Stimulated activated CD8-positive, alpha-beta memory T cell treated with anti-CD3 and anti-CD28 coated beads, Interleukin-2, amount 100 ng/mL, for 1 hour (primary cell): ENCODE measurements at places on chromosomes 12 and 14.

GRCh38 chr14:71776471-71777360 lies 155.5 kb upstream of the RGS6 start:
- no peak for DNase-seq

DNA sequence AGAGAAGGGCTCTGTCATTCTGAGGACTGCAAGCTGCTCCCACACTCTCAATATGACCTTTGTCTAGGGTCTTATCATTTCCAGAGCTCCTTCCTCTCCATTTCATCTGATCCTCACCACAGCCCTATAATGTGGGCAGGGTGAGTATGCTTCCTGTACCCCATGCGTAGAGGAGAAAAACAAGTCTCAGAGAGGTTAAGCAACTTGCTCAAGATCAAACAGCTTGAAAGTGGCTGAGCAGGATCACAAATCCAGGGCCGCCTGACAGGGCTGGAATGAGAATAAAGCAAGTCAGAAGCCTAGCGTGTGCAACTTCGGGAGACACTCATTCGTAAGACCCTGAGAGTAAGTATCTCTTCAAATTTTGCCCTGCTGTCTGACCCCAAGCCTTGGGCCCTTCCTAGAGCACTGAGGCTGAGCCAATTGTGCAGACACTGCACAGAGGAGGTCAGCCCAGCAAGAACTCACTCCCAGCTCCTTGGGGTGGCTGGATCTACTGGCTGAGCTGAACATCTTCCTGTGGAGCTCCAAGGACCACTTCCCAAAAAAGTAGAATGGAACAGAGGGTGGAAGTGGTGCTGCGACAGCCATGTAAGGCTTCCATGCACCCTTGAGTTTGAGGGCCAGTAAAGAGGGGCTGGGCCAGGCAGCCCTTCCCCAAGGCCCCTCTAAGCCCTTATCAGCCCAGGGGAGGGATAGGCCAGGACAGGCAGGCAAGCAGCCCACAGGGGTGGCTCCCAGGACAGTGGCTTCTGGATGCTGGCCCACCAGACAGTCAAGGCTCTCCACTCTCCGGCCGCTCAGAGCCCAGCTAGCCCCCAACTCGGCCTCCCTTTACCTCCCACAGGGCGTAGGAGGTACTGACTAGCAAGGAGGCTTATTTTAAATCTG lies 10.5 kb downstream of the ZFP36L1 start:
- no peak for DNase-seq

- DNase-seq = no peak
Observed at GRCh38 chr12:89103831-89104230, 248.5 kb downstream of the DUSP6 start.

- no peak for DNase-seq
Observed at GRCh38 chr14:54920052-54920451, 17.4 kb upstream of the GCH1 start.

DNA sequence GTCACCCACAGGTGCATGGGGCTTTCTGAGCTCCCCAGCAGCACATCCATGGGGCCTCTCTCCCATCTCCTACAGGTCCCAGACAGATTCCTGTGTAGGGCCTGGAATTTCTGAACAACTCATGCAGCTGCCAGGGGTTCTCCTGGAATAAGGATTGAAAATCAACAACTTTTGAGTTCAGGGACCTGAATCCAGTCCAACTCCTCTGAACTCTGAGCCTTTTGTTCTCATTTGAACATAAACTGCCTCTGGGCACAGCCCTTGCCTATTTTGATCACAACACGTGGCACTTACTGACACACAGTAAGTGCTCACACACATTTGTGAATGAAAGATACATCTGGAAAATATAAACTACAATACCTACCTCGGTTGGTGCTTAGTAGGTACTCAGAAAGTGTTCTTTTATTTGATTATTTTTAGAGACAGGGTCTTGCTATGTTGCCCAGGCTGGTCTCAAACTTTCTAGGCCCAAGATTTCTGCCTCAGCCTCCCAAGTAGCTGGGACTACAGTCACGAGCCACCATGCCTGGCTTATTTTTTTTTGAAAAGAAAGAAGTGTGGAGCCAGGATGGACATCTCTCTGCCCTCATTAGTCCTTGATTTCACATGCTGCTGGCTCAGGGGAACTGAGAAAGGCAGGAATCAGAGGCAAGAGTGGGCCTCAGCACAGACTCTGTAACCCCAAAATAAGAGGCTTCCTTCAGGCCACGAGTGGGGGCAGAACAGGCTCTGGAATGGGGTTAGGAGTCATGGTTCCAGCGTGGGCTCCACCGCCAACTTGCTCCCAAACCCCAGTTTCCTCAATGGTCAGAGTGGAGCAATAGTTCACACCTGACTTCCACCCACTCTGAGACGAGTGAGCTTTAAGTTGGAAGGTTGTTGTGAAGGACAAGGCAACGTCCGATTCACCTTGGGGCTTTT lies 27.0 kb downstream of the SYNE3 start:
- no peak for DNase-seq

DNA sequence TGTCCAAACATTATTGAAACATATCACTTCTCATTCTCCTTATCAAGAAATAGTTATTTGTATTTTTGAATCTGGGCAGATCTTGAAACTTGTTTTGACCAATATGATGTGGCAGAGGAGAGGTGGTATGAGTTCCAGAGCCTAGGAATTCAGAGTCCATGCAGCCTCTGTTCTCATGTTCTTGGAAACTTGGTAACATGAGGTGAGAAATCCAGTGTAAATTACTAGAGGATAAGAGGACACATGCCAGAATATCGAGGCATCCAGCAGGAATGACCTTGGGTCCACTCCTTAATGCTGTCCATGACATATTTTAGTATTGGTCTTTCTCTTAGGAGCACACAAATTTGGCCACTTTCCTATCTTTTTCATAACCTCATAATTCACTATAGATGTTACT lies 1374.6 kb downstream of the FSCB start:
- DNase-seq = no peak

- no peak for DNase-seq
Observed at GRCh38 chr12:128753438-128753837, 70.3 kb downstream of the SLC15A4 start.

GRCh38 chr14:54427871-54428270 lies 13.3 kb downstream of the CNIH1 start:
- DNase-seq = no peak

- no peak for DNase-seq
Observed at GRCh38 chr12:108842361-108842760, 15.0 kb downstream of the SSH1 start.

DNA sequence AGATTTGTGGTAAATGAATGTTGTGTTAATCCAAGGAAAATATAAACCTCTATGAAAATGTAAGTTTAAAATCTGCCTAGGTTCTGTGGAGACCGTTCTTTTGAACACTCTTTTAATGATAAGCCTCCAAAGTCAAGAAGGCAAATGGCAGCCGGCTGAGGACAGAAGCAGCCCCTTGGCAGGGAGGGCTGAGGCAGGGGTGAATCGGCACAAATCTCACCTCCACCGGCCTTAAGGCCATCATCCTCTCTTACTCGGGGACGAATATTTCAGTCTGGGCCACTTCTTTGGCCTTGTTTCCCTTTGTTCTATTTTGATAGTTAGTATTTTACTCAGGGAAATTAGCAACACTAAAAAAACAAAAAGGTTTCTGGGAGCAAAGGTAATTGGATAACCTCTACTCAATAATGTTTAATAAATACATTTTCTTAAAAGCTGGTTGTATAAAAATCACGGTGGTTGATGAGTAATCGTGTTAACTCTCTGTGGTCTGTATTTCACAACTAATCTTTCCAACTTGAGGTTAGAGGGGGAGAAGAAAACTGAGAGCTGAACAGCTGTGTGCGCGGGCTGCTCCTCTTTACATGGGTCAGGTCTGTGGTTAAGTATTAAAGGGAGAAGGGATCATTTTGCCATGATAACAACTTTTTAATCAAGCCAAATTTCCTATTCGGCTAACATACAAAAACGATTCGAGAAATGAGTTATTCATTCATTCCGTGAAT lies 18.6 kb downstream of the LGMN start:
- DNase-seq = no peak

DNA sequence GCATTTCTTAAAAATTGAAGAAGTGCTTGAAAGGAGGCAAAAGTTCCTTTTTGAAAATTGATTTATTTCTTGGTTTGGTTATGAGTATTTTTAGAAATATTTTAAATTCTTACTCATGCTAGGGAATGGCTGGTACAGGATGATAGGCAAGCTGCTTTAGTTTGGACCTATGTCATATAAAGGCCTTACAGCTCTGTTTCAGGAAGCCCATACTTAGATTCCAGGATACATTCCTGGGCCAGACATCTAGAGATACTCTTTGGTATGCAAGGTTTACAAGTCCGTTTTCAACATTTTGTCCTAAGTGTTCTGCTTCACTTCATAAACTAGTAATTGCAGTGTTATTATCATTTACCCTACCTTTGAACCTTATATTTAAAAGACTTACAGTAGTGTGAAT lies 186.8 kb downstream of the FUT8 start:
- DNase-seq = no peak

- DNase-seq = no peak
Observed at GRCh38 chr12:86241600-86241999, 14.6 kb downstream of the MGAT4C start.

GRCh38 chr12:22329621-22330020 lies 4.9 kb downstream of the ST8SIA1 start:
- no peak for DNase-seq

- DNase-seq = no peak
Observed at GRCh38 chr14:105099778-105100177, 34.5 kb upstream of the GPR132 start.

DNA sequence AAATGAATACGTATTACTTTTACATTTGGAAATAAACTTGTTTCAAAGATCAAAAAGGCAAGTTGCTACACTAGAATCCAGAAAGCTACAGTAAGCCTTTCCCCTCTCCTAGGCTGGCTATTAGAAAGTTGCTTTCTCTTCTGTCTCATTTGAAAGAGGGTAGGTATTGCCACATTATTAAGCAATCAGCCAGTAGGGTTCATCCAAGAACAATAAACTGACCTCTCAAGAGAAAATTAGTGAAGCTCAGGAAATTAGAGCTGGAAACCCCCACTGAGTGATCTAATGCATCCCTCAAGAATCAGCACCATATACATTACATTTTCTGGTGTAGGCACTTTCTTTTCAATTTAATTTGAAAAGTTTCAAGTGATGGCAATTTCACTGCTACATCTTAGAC lies 4.5 kb upstream of the TMEM233 start:
- no peak for DNase-seq

GRCh38 chr12:93982771-93983315 lies 165.5 kb upstream of the PLXNC1 start:
- DNase-seq = no peak
